ENCODE measurements at places on chromosomes 7 and 10. TPM values are rescaled to one million over a fixed set of nuclear protein-coding genes. Genes with fewer than 3 reads are reported as not detected.

DNA sequence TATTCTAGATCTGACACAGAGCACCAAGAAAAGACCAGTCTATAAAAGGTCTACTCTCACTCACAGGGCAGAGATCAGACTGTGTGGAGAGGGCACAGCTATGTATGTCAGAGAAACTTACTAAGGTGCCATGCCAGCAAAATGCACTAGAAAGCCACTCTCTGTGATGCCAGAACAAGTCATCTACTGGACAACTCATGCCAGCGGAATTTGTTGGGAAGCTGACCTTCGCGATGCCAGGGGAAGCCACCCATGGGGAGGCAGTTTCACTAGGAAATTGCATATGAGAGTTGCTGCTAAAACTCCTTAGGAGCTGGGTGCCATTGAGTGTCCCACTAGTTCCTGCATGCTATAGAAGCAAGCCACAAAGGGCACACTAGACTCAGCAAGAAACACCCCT, 58.5 kb downstream of the MICU1 start:
- no peak for DNase-seq

The NRAP gene
- 0.22 TPM for total RNA-seq

DNA sequence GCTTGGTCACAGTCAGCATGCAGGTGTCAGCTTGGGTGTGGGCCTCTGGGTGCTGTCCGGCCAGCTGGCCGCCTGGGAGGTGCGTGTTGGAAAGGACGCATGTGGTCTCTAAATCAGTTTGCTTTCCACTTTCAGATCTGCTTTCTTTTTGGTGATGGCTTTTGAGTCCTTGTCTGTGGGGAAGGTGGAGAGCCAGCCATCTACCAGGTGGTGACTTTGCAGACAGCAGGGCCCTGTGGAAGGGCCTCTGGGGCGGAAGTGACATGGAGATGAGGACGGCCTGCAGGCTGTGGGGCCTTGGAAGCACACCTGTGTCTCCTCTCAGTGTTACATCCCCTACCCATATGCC, 59.4 kb downstream of the WDR37 start:
- DNase-seq, result no peak

The TMEM229A gene
- not detected for total RNA-seq

- DNase-seq, result no peak
Measured at GRCh38 chr7:74332373-74333176, 43.4 kb downstream of the CLIP2 start.

DNA sequence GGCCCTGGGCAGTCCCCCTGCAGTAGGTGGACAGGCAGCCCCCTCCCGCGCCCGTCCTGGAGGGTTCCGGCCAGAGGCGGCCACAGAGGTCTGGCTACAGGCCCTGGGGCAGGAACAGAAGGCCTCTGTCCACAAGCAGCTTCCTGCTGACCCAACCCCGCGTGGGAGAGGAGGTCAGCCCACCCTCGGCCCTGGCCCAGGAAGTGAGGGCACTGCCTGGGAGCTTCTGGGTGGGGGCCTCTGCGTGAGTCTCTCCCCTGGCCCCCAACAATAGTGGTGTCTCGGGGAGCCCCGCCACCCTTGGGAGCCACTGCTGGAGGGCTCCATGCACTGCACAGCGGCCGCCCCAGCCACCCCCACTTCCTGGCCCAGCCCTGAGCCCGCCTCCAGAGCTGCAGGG, 4.7 kb downstream of the MICALL2 start:
- DNase-seq, result no peak

DNA sequence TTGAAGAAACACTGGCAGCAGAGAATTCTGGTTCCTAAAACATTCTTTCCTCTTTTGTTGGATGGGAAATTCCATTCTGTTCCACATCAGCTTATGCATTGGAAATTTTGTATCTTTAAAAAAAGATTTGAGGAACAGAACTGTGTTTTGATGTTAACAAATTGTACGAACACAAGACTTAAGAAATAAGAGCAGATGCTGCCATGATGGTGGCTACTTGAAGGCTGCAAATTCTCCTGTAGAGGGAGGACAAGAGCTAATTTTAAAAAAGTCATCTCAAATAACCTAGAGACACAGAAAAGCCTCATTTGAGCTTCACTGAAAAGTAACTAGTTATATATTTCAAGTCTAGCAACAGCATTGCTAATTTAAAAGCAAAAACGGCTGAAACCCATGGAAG, 29.8 kb downstream of the NDUFB2 start:
- no peak for DNase-seq

The FAM241B gene
- total RNA-seq, result 1.5 TPM

GRCh38 chr7:103871473-103871872, 118.0 kb downstream of the RELN start:
- DNase-seq, result no peak

DNA sequence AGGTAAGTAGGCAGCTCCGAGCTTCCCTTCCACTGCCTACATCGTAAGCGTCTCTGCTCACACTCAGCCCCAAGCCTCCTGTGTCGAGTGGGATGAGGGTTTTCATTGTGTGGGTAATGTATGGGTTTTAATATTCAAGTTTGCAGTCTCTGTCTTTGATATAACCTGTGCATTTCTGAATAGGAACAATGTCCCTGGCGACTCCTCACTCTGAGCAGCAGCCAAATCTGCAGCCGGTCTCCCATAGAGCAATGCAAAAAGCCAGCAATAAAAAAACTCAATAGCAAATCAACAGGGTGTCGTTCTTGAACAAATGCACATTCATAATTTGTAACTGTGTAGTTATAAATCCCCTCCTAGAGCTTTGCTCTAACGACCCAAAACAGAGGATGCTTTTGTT, 33.4 kb downstream of the PPP1R17 start:
- no peak for DNase-seq

DNA sequence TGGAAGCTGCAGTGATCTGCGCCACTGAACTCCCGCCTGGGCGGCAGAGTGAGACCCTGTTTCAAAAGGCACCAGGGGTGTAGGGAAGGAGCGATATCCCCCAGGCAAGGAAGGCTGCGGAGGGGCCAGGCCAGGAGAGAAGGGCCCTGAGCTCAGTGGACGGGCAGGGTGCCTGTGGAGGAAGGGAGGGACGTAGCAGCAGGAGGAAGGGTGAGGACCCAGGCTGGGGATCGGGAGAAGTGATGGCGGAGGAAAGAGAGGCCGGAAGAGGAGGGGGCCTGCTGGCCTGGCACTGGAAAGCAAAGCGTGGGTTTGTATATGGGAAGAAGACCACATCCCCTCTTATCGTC, 45.6 kb downstream of the ALOX5 start:
- no peak for DNase-seq

The PNLIPRP1 gene
- total RNA-seq, result not detected

GRCh38 chr7:48875045-48875916, 49.1 kb upstream of the CDC14C start:
- peak; percentile 44 for DNase-seq

GRCh38 chr7:95469187-95469586, 16.6 kb upstream of the ASB4 start:
- no peak for DNase-seq

The ZNF239 gene
- total RNA-seq, result 0.56 TPM

DNA sequence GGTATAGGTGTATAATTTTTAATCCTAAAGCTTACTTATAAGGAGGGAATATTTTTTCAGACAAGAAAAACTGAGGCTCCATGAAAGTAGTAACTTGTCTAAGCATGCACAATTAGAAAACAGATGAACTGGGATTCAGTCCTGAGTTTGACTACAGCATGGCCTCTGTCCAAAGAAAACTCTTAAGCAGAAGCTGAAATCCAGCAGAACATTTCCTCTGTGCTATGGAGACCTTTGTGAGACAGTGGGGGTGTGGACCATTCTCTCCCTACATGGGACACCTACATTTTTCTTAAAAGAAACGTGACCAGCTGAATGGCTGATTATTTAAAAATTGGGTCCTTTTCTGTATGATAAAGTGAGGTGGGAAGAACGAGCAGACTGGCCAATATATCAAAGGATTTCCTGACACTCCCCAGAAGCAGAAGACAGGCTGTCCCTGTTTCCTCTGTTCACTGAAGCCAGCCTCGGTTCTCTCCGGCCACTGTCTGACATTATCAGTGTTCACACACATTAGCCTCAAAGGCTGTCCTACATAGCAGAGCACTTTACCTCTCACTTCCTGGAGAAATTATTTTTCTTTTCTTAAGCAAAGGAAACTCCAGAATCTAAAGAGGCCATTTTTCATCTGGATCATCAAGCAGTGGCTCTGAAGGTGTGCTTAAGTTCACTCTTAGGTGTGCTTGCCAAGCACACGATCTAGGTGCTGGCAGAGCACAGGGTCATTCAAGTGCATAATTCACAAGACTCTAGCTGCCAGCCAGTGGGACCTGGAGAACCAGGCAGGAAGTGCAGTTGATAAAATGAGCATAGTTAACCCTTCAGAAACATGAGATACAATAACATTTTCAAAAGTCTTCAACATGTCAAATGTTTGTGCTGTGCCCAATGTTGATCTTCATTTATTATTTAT, 40.4 kb upstream of the KIAA1217 start:
- DNase-seq, result no peak

DNA sequence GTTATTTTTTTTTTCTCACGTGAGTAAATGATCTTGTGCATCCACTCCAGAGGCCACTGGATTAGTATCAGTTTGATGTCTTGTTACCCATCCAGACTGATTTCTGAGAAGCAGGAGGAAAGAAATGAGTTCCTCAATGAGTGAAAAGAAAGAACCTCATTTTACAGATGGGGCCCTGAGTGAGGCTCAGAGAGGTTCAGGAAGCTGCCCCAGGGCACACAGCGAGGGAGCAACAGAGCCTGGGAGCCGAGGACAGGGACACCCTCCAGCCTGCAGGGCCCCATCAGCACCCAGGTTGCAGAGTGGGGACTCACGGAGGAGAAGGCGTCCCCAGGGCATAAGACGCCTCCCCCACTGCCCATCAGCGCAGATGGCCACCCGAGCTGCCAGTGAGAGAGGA, 30.9 kb upstream of the TNRC18 start:
- no peak for DNase-seq

DNA sequence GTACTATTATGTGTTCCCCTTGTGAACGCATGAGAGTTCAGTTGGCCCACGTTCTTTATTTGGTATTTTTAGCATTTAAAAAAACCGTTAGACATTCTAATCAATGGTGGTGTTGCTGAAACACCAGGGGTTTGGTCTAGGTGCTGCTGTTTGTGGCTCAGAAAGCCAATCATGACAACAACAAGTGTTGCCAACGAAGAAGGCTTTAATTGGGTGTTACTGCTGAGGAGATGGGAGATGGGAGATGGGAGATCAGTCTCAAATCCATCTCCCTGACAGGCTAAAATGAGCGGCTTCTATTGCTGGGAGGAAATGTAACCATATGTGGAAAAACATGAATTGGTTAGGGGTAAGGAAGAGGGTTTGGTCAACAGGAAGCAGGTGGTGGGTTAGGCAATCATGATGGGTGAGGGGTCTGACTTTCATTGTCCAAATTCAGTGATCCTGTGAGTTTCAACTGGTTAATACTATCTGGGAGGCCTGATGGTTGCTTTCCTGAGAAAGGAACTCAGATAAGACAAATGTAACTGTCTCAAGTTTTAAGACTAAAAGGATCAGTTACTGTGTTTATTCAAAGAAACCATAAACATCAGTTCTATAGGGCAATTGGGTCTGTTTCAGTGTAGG, 4.6 kb upstream of the ZNF425 start:
- DNase-seq, result no peak

The ANKRD7 gene
- total RNA-seq, result not detected

The HYAL4 gene
- total RNA-seq, result not detected

GRCh38 chr10:79387466-79387973, 40.3 kb downstream of the PPIF start:
- no peak for DNase-seq

- DNase-seq, result no peak
Measured at GRCh38 chr10:70958396-70958795, 70.0 kb upstream of the PCBD1 start.

- no peak for DNase-seq
Measured at GRCh38 chr7:69739931-69740431, 141.7 kb downstream of the AUTS2 start.

DNA sequence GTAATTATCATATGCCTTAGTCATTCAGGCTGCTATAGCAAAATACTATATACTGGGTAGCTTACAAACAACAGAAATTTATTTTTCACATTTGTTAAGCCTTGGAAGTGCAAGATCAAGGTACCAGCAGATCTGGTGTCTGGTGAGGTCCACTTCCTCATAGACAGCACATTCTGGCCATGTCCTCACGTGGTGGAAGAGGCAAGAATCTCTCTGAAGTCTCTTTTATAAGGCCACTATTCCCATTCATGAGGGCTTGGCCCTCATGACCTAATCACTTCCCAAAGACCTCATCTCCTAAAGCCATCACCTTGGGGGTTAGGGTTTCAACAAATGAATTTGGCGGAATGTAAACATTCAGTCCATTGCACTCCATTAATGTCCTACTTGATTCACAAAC, 137.5 kb upstream of the C1GALT1 start:
- DNase-seq, result no peak

- no peak for DNase-seq
Measured at GRCh38 chr7:3980300-3980643, 679.2 kb downstream of the SDK1 start.

DNA sequence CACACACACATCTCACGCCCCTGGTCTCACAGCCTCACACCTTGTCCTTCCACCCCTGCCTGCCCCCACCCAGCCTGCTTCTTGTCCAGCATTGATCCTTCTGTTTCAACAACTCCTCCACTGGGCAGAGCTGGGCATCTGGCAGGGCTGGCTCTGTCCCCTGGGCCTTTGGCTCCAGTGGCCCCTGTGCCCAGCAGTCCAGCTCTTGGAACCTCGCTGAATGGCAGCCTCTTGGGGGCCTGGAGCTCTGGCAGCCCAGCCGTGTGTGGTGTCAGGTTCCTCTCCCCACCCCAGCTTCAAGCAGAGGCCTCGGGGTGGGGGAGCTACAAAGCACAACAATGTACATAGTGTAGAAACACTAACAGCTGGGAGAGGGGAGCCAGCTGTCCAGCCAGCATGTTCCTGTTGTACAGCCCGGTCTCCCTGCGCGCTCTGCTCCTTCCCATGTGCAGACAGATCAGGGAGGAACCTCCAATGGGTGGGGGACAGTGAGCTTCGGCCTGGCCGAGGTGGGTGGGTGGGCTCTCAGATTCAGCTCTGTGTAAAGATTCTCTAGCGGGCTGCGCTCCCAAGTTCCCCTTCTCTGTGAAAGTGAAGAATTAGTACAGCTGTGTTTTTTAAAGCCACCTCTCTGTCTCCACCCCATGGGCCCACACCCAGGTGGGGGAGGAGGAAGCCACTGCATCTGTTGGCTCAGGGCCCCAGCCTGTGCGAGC, 19.4 kb downstream of the ZMIZ2 start:
- peak; percentile 64 for DNase-seq

DNA sequence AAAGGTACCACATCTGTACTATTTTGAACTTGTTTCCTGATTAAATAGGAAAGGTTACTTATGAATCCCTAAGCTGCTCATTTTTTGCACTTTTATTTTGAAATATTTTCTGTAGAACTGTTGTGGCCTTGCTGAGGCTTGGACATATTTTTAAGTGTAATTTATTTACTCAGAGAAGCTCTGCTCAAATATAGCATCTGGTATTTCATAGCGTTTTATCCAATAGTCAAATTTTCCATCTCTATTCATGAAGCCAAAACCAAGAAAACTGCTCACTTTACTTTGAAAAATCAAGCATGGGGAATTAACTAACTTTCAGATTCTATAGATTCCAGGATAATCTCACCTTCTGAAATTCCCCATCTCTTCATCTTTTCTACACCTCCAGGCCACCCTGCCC, 6.6 kb upstream of the FAM3C start:
- DNase-seq, result no peak

- no peak for DNase-seq
Measured at GRCh38 chr10:14466257-14466656, 135.5 kb upstream of the FRMD4A start.

The BLNK gene
- total RNA-seq, result 19.0 TPM

The GDF10 gene
- not detected for total RNA-seq

The PLAC9 gene
- total RNA-seq, result 0.78 TPM

The GRM8 gene
- total RNA-seq, result 6.5 TPM

- no peak for DNase-seq
Measured at GRCh38 chr7:46786221-46786954, 795.5 kb downstream of the TNS3 start.

- DNase-seq, result no peak
Measured at GRCh38 chr10:106384496-106384895, 780.0 kb downstream of the SORCS1 start.

Measured in right lobe of liver (tissue), 6 donors.